ENCODE measurements at places on chromosomes 7 and 10.
A peak's percentile ranks its signal among the peaks of the same experiment; 100 is the strongest.

DNA sequence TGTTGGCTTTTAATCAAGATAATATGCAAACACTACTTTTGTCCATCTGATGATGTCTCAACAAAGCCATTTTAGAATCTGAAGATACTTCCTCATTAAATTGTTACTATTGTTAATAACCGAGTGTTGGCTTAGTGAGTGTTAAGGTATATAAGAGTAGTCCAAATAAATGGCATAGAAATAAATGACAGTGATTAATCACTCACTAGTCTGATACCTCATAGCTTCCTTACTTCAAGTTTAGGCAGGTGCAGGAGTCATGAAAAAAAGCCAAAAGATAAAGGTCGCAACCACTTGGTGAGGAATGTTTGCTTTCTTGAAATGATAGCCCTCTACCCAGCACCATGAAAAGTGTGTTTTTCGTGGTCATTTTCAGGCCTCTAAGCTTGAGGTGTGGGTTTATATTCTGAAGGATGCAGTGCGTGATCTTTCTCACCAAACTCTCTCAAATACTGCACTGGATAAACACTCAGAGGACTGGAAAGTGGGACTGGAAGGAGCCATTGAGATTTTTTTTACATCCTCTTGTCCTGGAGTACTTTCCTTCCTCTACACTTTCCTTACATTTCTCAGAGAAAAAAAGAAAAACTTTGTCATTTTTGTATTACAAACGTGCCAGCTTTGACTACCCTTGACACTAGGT lies 138.1 kb downstream of the KIAA1217 start:
- no peak for DNase-seq

DNA sequence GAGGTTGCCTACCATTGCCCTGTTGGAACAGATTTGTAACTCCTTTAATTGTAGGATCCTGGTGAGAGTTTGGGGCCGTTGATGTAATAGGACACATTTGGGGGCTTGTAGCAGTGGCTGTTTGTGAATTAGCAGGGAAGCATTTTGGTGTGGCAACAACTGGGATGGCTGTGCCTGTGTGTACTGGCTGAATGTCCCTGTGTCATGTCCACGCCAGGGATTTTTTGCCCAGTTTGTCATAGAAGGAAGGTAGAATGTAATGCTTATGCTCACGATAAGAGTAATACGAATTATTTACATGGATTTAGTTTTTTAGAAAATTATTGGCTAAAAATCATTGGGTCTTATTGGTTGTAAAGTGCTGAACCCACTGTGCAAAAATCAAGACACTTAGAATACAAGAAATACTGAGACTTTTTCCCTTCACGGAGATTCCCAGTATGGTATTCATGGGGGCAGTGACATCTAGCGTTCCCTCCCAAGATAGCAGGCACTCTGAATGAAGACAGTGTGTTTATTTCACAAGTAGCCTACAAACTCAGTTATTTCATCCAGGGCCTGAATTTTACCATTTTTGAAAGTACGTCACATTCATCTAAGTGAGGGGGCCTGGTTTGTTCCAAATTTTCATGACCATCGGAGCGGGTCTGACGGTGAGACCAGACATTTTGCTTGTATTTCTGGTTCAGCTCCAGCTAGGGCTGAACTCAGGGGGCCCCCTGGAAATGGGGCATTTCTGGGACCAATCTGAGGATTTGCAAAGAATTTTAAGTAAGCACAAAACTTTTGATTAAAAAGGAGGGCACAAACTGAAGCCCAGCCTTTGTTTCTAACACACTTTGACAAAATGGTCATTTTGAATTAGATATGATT lies 74.7 kb downstream of the CACNB2 start:
- DNase-seq = peak; percentile 13

DNA sequence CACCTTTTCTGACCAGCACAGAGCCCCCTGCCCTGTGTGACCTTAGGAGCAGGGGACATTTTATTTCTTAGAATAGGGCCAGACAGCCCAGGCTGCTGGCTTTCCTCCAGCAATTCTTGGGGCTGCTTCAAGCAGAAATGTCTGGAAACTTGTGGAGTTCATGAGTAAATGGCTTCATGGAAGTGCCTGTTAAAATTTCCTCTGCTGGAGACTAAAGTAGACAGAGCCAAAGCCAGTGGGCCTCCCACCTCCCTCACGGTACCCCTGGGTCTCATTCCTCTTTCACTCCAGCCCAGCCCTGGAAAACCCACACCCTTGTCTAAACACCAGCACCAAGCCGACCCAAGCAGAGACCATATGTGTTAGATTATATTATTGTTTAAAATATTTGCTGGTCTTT lies 505.5 kb upstream of the ZMIZ1 start:
- no peak for DNase-seq

- no peak for DNase-seq
These were observed 473.7 kb downstream of the ATRNL1 start for GRCh38 chr10:115566867-115567266.

GRCh38 chr7:106775552-106775936 lies 89.5 kb upstream of the PIK3CG start:
- peak; percentile 66 for DNase-seq

DNA sequence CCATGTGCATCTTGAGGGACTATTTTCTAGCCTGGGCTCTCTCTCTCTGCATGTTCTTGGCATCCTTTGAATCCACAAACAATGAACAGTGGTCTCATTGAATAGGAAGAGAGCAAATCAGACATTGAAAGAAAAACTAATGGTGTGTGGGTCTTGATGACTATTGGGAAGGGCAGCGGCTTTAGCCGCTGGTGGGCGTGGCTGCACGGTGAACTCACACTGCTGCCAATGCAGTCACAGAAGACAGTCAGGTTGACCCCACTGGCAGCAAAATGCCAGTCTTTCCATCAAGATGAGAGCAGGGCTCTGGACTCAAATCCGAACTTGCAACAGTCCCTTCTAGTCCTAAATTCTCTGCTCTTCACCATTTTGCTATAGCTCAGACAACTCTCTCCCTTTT lies 91.0 kb downstream of the ADARB2 start:
- no peak for DNase-seq

DNA sequence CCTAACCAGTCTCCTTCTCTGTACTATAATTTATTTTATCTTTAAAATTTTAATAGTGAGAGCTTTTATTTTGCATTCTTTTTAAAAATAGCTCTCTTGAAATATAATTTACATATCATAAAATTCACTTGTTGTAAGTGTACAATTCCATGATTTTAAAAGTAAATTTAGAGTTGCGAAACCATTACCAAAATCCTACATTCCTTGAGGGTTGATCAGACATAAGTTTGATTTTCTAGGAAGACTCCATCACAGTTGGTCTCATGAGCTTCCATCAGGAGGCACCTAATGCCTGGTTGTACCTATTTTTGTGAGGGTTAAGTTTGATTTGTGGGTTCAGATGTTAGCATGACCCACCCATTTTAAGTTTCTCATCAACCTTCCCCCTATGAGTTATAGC lies 108.1 kb downstream of the BMPER start:
- no peak for DNase-seq

DNA sequence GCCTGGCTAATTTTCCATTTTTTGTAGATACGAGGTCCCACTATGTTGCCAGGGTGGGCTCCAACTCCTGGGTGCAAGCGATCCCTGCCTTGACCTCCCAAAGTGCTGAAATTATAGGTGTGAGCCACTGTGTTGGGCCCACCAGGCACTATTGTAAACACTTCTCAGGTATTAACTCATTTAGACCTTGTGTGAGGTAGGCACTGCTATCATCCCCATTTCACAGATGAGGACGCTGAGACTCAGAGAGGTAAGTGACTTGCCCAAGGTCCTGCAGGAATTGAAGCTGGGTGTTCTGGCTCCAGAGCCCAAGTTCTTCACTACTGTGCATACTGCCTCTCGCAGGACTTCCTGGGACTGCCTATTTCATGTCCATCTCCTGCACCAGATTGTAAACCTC lies 67.1 kb upstream of the SYPL1 start:
- no peak for DNase-seq

GRCh38 chr10:132350391-132350790 lies 18.4 kb downstream of the LRRC27 start:
- no peak for DNase-seq

- no peak for DNase-seq
These were observed 7.7 kb upstream of the GSTO1 start for GRCh38 chr10:104246976-104247375.

DNA sequence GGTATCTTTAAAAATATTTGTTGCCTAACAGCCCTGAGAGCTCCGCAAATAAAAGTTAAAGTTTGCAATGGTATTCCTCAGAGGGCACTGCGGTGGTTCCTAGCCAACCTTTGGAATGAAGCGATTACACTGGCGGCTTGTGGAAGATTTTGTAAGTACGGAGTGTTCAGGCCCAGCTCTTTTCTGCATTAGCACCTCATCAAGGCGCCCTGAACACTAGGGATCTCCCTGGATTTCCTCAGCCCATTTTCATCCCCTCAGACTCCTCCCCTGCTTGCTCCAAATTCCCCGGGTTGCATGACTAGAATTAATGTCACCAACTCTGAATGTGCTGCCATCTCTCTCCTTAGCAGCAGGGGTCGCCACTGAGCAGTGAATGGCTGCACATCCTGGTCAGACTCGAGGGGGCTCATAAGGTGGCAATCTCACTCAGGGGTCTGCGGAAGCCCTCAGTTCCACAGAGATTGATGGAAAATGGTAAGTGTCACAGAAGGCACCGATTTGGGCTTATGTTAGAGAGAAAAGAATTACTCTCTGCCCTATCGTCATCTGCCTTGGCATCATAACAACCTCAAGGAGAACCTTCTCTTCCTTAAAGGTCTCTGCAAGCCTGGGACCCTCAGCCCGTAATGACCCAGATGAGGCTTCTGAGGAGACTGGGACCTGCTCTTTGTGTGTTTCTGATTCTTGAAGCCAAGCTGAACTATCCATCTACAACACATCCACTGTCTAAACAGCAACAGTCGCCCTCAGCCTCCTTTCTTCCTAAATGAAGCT lies 262.8 kb upstream of the AOAH start:
- no peak for DNase-seq

- no peak for DNase-seq
These were observed 38.0 kb downstream of the MARCHF5 start for GRCh38 chr10:92328993-92329392.

DNA sequence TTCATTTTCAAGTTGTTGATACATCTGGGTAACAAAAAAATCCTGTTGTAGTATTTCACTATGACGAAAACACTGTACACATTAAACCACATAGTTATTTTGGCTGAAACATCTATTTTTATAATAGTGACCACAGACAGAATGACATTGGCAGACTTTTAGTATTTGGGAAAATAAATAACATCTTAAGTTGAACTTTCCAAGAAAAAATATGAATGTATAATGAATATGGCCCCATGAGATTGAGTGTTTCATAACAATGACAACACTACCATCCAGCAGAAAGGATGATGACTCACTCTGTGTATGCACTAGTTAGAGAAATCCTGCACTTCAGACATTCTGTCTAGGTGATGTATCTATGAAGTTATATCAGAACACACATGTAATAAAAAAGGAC lies 118.1 kb downstream of the SEMA3D start:
- no peak for DNase-seq

DNA sequence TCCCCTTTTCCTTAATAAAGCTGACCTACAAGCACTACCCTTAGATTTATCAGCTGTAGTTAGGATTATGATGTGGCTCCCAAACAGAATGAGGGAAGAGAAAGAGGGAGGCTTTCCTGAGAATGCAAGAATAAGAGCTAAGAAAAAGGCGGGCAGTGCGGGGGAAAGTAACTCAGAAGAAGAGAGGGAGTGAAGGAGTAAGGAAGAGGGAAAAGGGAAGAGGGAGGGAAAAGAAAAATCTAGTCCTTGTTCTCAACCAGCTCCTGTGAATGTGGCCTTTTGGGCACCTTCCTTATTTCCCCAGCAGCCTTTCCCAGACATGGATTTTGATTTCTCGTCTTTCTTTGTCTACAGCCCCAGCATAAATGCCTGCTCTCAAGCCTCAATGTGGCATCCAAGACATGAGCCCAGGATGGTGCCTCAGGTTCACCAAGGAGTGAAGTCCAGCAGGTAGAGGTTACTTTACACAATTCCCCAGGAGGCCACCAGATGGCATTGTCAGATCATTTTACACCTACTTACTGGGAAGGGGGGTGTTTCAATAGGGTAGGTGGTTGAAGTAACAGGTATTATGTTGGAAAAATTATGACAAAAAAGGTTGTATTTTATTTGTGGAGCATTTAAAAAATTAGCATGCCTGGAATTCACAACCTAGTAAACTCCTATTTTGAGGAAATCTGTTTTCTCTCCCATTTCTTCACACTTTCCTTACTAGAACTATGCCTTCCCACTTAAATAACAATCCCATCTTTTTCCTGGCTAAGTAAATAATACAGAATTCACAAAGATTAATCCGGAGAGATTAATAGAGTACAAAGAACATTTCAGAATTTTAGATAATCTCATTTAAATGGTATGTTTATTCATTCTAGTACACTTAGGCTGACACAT lies 106.5 kb downstream of the HTR7 start:
- no peak for DNase-seq

DNA sequence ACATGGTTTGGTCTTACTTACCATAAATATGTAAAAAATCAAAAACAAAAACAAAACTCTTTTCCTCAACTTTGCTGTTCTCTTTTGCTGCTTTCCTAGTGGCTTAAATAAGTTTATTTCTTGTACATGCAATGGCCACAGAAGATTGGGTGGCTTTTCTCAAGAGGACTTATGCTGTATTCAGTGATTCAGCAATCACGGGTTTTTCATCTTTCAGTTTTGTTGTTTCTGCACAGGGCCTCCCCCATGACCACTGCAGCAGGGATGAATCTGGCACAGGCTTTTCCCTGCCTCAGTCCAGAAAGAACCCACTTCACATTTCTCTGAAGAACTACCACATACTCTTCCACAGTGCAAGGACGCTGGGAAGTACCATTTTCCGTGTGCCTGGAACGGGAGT lies 355.0 kb downstream of the RNLS start:
- no peak for DNase-seq

GRCh38 chr10:95909561-95909960 lies 1.8 kb downstream of the CC2D2B start:
- no peak for DNase-seq

GRCh38 chr7:21946222-21946709 lies 567 bp upstream of the CDCA7L start:
- no peak for DNase-seq

DNA sequence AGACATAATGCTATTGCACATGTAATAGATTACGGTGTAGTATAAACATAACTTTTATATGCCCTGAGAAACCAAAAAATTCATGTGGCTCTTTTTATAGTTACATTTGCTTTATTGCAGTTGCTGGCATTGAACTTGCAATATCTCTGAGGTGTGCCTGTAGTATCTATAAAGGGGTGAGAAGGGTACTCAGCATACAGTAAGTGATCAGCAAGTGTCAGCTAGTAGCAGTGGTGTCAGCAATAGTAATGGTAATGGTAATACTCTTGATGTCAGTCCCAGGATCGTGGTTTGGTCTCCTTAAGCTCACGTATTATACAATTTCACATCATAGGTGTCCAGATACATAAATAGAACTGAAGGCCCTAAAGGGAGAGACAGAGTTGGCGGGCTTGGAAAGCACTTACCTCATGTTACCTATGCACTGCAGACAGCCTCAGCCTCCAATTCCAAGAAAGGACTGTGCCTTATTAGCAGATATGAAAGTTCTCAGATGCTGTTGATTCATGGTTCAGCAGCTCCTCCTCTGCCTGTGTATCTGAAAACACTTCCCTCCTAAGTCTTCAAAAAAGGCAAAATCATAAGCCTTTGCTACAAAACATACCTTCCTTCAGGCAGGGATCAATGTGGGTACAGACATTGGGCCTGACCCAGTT lies 6.6 kb upstream of the GIMAP7 start:
- no peak for DNase-seq
